ENCODE measurements at places on chromosomes 1 and 21.

- no peak for DNase-seq
These were observed 6.1 kb upstream of the CROCC start for GRCh38 chr1:16915627-16915973.

DNA sequence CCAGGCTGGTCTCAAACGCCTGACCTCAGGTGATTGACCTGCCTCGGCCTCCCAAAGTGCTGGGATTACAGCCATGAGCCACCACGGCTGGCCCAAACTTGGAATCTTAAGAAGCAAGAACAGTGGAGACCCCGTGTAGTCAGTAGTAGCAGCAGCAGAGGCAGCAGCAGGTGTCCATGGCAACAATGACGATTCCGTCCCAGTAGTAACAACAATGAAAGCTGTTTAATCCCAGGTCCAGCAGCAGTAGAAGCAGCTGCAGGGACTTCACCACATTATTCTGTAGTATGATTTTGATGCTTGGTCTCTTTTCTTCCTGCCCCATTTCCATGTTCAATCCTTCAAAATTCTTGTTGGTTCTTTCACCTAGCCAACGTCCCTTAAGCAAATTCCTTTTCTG, 69.6 kb upstream of the KCTD3 start:
- DNase-seq = no peak

DNA sequence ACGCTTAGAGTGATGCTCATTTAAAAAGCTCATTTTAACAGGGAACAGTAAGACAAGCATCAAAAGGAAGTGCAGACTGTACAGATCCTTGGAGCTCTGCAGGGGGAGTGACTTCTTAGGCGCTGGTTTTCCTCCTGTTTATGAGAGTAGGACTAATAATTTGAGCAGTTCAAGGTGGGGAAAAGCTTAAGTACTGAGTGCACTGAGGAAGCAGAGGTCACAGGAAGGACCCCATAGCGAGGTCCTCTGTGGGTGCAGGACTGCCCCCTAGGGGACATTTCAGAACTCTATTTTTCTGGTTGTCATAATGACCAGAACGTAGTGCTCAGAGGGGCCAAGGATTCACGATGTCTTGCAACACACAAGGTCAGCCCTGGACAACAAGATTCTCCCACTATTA, 112.1 kb downstream of the HLCS start:
- no peak for DNase-seq

GRCh38 chr1:215720126-215720525, 153.0 kb downstream of the KCTD3 start:
- DNase-seq = no peak

- DNase-seq = no peak
These were observed 1.9 kb downstream of the RNF11 start for GRCh38 chr1:51238034-51238403.

DNA sequence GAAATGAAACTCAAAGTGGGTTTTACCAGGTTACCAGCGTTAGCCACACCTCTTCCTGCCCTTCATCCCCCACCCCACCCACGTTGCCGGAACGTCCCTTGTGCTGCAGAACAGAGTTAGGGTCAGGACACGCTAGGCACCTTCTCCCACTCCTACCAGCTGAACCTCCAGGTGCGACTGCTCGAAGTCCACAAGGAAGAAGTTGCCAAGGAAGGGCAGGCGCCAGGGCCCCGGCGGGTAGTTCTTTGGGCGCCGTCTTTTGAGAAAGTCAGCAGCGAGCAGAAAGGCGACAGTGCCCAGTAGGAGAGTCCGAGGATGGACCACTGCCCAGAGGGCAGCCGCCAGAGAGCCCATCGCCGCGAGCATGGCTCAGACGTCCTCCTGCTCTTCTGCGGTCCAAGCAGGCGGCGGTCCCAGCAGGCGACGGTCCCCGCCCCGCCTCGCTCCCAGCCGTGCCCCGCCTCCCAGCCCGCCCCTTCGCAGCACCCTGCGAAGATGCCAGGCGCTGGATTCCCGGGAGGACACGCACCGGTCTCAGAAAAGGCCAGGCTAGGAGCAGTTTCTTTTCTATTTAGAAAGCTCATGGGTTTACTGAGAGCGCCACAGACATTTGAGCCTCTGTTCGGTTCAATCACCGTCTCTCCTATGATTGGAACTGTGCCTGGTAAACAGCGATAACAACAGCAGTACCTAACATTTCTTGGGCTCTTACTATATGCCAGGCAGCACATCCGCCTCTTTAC, at the start of gene CYP2J2:
Gene CYP2J2 (minus strand): TSS at position 393 of the 743 bp plus-strand sequence. CDS start 27 bp downstream, at position 366.
- no peak for DNase-seq

DNA sequence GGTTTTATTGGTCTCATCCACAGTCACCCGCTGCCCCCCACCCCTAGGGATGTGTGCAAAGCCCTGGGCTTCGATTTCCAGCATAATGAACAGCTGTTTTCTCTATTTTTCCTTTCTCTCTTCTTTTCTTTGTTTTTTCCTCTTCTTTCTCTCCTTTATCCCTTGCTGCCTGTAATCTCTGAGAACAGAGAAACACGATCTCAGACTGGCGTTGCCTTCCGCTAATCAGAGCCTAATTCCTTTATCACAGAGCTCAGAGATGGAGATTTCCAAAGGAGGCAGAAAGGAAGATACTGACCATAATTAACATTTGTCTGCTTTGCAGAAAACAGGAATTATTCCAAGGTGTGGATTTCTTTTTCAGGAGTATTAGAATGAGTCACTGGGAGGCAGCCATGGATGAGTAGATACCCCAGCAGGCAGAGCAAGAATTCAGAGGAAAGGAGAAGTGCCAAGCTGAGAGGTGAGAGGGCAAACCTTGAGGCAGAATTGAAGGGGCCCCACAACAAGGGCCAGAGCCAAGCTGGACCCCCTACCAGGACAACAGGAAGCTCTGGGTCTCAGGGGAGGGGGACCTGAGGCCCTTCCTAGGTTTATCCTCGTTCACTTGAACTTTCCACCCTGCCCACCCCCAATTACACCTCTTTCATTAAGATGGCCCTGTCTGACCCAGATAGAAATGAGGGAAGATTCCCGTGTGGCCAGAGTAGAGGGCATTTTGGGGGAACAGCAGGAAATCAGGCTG, 33.3 kb downstream of the MATN1 start:
- DNase-seq = no peak

DNA sequence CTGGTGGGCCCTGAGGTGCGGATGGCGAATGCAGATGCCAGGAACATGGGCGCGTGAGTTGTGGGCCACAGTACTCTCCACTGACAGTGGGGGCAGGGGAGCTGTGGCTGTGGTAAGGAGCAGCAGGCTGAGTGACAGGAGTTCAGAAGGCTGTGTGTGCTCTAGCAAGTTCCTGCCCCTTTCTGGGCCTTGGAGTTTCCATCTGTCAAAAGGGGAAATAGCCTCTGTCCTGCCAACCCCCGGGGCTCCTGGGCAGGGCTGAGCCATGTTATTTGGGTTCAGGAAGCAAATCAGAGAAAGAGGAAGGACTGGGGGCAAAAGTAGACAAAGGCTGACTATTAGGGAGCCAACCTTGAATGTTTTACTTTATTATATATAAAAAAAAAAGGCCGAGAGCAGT, 19.5 kb upstream of the MFN2 start:
- DNase-seq = no peak

DNA sequence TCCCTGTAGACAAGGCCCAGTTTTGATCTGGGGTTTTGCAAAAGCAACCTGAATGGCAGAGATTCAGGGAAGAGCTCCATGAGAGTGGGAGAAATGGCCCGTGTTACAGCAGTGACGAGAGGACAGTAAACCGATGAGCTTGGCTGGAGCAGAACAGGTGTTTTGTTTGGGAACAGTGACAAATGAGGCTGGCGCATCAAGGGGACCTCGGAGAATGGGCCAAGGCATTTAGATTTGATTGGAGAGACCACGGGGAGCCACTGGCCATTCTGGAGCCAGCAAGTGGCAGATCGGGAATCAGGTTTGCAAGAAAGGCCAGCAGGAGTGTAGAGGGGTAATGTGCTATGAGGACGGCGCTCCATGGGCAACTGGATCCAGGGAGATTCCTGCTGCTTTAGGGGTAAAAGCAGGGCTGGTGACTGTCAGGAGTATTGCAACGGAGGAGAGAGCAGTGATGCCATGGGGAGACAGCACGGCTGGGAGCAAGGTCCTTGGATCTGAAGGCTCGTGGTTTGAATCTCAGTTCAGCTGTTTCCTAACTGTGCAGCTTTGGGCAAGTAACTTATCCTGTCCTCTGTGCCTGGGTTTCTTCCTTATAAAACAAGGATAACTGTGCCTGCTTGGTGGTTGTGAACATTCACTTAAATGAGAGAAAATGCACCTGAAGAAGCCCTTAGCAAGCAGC, 9.9 kb upstream of the KLHDC7A start:
- DNase-seq = no peak

GRCh38 chr21:37273911-37274690, 7.0 kb upstream of the VPS26C start:
- DNase-seq = no peak

GRCh38 chr1:42963378-42964043, 4.8 kb upstream of the SLC2A1 start:
- no peak for DNase-seq

GRCh38 chr1:202569393-202570322, 140.6 kb downstream of the SYT2 start:
- DNase-seq = no peak

GRCh38 chr1:53754484-53755312, 15.7 kb upstream of the GLIS1 start:
- DNase-seq = no peak

GRCh38 chr1:118159569-118159968, 25.5 kb downstream of the SPAG17 start:
- no peak for DNase-seq

DNA sequence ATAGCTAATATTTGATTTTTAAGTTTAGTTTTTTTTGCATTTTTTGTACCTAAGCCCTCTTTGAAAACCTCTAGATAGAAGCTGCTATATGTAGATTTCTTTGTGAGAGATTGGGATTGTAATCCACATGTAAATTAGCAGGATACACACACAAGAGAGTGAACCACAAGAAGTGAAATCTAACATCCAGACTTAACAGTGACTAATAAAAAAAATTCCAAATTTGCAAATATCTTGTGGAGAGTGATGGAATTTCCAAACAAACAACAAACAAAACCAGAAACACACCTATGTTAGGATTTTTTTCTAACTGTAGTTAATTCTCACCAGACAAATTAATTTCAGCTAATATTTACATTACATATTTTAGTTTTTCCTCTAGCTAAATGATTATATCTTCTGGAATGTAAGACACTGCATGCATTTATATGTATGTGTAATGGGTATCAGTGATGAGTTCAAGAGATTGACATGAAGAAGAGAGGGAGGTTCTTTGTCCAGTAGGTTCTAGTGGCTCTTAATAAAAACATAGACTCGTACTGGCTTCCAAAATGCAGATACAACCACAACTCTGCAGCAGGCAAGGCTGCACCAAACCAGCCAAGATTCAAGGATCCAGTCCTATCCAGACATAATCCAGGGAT, 12.8 kb downstream of the CLDN17 start:
- DNase-seq = no peak

- no peak for DNase-seq
These were observed 67.9 kb downstream of the NOS1AP start for GRCh38 chr1:162137179-162137960.

- no peak for DNase-seq
These were observed 102.3 kb upstream of the FGGY start for GRCh38 chr1:59194621-59195020.

DNA sequence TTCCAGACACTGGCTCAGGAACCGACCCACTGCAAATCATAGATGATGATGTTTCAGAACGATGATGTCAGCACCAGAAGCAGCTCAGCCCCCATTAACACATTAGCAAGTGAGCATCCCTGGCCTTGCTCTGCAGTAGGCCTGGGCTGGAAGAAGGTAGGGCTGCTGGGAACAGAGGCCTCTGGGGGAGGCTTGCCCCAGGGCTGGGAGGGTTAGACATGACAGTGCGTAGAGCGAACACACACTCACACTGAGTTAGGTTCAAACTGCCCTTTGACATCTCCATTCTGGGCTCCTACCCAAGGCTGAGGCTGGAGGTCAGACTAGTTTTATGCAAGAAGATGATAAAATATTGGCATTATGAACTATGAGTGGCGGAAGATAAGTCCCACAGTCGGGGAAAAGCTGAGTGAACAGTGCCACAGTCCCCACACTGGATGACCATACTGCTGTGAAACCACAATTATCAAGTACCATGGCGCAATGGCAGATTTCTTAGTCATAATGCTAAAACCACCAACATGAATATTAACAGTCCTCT, 91.1 kb downstream of the DMRTB1 start:
- DNase-seq = no peak

DNA sequence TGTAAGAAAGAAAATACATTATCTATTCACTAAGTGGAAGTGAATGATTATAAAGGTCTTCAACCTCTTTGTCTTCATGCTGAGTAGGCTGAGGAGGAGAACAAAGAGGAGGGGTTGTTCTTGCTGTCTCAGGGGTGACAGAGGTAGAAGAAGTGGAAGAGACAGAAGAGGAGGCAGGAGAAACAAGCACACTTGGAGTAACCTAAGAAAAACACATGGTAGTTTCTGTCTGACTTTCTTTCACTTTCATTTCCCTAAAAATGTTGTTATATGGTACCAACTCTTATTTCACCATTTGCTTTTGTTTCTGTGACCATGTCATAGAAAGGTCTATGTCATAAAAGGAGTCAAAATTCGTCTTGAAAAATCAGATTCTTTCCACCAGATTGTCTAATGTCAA, 696.6 kb upstream of the BRINP3 start:
- DNase-seq = no peak

- no peak for DNase-seq
These were observed 103.9 kb downstream of the TGFBR3 start for GRCh38 chr1:91781901-91782622.

DNA sequence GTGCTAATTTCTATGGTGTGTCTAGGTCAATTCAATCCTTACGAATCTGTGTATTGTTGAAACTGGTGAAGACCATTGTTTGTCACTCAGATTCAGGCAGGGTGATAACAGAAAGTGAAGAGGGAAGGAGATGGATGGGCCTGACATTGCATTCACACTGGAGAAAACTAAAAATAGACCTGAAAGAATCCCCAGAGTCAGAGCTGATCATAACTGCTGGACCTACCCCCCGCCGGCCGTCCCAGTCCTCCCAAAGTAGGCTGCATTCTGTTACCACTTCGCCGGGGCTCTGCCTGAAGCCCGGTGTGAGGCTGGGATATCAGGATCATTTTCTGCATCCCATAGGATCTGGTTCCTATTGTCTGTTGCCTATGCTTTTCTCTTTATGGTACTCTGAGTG, 121.1 kb downstream of the NUF2 start:
- DNase-seq = no peak

- DNase-seq = no peak
These were observed 18.4 kb downstream of the CAPZA1 start for GRCh38 chr1:112638110-112638428.

DNA sequence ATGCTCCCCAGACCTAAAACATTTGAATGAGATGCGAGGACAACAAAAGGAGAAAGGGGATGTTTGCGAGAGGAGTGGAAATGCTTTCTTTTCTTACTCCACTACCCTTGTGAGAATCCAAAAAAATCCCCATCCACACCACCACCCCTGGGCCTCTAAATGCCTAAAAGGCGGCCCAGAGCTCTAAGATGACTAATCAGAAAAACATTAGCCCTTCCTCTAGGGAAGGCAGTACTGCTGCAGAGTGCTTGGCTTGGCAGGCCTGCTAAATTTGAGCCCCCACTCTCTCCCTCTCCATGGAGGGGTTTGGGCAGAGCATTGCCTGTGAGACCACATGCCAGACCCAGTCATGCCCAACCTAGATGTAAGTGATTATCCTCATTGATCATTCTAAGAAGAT, 347.9 kb downstream of the USH2A start:
- DNase-seq = no peak
